Fibroblast of the aortic adventitia (primary cell): ENCODE measurements at places on chromosomes 4 and X.

DNA sequence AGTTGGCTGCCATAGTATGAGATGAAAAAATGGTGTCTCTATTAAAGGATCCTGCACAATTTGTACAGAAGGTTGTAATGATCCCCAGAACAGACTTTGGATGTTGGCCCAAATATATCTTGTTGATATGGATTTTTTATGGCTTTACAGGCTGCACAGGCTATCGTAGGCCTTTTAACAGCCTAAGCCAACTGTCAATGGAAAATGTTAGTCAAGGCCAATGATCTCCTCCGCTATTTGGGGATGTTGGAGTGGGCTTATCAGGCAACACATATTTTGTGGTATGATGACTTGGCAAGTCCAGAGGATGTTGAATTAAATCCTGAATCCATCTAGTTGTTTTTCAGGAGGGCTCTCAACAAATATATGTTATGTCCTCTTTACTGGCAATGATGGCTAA, 42.1 kb downstream of the ZCCHC13 start:
- DNase-seq: peak; percentile 72

DNA sequence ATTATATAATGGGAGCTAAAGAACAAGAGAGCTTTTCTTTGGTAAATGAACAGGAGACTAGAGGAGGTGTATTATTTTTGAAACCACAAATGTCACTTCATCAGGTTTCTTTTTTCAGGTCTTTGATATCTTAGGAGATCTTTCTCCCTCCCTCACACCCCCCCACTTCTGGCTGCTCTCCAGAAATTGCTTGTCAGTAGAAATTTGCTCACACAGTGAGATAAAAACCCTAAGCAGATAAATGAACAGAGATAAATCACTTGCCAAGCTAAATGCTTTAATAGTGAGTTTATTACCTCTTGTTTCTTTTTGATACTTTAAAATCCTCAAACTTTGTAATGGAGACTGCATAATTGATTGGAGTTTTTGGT, 421.2 kb upstream of the TENM3 start:
- DNase-seq: peak; percentile 41

DNA sequence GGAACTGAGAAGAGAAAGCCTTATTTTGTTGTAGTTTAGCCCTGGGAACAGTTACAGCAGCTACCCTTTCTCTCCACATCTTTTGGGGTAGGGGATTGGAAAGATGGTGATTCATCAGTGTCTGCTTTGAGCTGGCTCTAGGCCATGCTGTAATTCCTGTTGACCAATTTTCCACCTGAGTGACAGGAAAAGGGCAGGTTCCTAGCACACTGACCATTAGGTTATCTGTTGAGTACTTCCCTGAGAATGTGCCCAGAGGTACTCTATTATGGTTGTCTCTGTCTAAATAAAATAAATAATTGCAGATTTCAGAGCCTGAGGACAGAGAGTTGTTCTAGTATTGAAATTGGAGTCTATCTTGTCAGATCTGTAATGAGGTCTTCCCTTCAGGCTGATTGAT, 109.0 kb downstream of the ENOX2 start:
- no peak for DNase-seq

- DNase-seq: peak; percentile 77
These were observed 39.9 kb downstream of the TXLNG start for GRCh38 chrX:16826207-16826606.

GRCh38 chr4:78437608-78438088, 113.9 kb upstream of the ANXA3 start:
- DNase-seq: peak; percentile 59

DNA sequence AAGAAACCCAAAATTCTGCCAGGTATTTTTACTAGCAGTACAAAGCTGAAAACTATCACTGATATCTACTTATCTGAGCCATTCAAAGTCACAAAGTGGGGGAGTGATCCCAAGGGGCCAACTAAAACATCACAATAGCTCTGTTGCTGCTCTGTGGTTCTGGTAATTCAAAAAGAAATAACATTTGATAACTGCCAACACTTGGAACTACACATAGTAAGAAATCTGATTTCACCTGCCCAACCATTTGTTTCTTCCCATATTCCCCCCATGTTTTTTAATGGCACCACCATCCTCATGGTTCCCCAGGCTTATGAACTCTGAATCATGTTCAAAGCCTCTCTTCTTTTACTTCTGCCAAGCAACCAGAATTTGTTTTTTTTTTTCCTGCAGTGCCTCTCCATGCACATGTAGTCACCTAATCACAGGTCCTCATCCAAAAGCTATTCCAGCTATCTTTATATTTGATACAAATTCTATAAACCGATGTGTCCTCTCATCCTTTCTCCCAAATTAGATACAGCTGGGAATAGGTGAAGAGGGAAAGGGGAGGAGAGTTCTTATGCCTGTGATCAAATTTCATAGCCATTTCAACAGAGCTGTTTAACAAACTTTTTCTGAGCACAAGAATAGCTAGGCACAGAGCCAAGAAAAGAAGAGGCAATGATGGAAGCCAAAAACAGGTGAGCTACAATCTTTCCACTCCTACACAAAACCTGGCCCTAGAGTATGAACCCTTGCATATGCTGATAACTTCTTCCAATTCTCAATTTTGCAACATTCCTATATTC, 7.7 kb downstream of the AMMECR1 start:
- no peak for DNase-seq
